WTC11 (cell line): ENCODE measurements at places on chromosomes 11 and 22. TPM values are rescaled to one million over a fixed set of nuclear protein-coding genes. Genes with fewer than 3 reads are reported as not detected.

Gene CD3D
- 0.33 to 1.3 TPM (median 0.89 TPM) in 3 replicates for total RNA-seq

Gene ABTB2
- total RNA-seq, result 7.9 to 12.8 TPM (median 8.4 TPM) in 3 replicates

- peak; percentile 19 for DNase-seq
Measured at GRCh38 chr11:20066783-20067156, 93.5 kb downstream of the DBX1 start.

DNA sequence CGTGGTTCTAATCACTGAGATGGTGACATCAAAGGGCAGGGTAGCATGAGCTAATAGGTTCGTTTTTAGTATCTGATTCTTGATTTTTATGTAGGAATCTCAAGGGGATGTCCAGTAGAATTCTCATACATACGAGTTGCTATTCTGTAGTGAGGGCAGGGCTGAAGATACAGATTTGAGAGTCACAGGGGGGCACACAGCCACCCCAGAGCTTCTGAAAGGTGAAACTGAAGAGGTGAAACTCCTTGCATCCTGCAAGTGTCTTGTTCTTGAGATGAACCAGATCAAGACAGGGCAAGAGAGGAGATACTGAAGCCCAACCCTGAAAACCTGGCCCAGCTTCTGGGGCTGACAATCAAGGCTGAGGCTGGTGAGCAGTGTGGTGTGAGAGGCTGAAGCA lies 35.6 kb upstream of the TMEM123 start:
- no peak for DNase-seq

DNA sequence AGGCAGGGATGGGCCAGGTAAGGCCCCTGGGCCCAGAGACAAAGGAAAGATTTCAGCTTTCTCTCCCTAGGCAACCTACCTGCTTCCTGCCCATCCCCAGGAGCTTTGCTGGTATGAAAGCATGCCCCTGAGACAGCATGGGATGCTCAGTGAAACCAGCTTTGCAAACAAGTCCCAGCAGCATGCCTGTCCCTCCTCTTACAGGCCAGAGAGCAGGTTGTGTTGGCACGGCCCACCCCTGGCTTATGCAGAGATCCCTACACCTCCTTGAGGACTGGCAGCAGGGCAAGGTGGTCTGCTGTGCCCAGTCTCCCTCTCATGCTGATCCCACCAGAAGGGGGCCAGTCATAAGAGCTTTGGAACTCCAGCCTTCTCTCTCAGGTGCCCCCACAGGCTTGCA lies 3.1 kb downstream of the SCN4B start:
- DNase-seq, result no peak

DNA sequence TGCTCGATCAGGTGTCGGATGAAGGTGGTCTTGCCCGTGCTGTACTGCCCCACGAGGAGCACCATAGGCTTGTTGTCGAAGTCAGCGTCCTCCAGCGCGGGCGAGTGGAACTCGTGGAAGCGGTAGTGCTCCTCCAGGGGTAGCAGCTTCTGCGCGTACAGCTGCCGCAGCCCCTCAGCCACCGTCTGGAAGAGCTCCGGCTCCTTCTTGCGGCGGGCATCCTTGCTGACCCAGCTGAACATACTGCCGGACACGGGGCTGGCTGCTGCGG lies 263 bp downstream of the EHD1 start:
- DNase-seq, result no peak

DNA sequence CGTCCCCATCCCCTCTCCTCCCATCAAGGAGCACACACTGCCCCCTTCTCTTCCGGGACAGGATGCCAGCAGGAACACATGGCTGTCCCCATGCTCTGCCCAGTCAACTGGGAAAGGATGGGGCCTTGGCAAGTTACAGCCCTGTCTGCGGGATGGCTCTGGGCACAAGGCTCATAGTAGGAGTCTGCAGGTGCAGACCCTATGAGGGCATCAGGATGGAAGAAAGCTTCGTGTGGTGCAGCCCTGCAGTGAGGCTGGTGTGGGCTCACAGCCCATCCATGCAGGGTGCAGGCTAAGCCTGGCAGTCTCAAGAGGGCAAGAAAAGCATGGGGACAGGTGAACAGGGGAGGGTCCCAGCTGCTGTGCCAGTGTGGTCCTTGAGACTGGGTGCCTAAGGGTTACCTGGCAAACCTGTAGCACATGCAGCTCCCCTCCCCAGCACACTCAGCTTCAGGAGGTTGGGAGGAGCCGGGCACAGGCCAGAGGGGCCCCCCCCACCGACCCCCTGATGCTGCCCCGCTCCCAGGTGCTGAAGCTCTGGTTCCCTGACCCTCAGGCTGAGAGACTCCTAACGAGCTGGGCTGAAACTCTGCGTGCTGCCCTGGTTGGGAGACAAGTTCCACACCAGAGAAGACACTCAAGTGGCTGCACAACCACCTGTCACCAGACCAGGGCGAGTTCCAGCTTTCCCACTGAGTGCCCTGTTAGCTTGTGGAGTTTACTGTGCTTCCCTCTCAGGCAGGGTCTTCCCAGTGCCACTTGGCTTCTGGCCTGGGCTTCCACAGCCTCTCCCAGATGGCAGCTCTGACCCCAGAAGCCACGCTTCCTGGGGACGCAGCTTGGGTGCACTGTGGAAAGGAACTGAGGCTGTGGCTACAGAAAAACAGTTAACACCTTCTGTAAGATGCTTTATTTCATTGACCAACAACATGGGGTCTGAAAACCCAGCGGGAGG lies 3.3 kb upstream of the SCARF2 start:
- no peak for DNase-seq

GRCh38 chr11:69654660-69655478 lies 13.9 kb downstream of the CCND1 start:
- DNase-seq, result no peak

Gene PLAAT2
- total RNA-seq, result 0.25 to 0.66 TPM (median 0.55 TPM) in 3 replicates

GRCh38 chr11:112363527-112363926 lies 102.9 kb upstream of the PLET1 start:
- DNase-seq, result no peak

Gene MMP1
- 0.11 TPM in 1 of 3 replicates, not detected in the others for total RNA-seq

- DNase-seq, result no peak
Measured at GRCh38 chr11:28833169-28833568, 725.0 kb downstream of the METTL15 start.

Gene TMEM191C
- 4.8 to 6.4 TPM (median 5.2 TPM) in 3 replicates for total RNA-seq
